NCI-H1092 treated with DMSO at 0.1 percent for 48 hours (cell line): ENCODE measurements at places on chromosomes 12 and 14.

GRCh38 chr12:45498645-45499044 is 230.9 kb upstream of the ARID2 start:
- no peak for DNase-seq

GRCh38 chr12:3041558-3042164 is 35.5 kb upstream of the TSPAN9 start:
- DNase-seq, result peak; percentile 74

GRCh38 chr12:32493282-32493681 is 93.9 kb downstream of the FGD4 start:
- DNase-seq, result no peak

DNA sequence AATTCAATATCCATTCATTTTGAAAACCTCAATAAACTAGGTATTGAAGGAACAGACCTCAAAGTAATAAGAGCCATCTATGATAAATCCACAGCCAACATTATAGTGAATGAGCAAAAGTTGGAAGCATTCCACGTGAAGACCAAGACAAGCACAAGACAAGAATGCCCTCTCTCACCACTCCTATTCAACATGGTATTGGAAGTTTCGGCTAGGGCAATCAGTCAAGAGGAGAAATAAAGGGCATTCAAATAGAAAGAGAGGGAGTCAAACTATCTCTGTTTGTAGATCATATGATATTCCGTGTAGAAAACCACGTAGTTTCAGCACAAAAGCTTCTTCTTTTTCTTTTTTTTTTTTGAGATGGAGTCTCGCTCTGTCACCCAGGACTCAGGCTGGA is 550.3 kb downstream of the FSCB start:
- no peak for DNase-seq

DNA sequence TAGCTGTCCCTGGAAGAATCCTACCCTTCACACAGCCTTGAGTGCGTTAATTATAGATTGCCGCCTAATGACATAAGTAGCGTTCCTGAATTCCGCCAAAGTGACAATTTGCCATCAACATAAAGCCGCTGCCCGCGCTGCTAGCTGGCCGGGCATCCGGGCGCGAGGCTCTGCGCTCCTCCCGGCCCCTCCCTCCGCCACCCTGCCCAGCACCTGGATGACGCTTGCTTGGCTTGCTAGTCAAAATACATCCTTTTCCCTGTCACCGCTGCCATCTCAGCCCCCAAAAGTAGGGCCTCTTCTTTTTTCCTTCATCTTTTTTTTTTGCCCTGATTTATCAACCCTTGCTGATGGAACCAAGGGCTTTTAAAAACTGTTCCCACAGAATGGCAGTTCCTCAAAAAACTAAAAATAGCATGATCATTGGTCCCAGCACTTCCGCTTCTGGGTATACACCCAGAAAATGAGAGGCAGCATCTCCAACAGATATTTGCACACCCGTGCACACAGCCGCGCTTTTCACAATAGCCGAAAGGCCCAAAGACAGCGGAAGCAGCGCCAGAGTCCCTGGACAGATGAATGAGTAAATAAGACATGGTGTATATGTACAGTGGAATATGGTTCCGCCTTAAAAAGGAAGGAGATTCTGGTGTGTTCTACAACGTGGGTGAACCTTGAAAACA is 235.2 kb downstream of the BCL11B start:
- DNase-seq, result no peak

- DNase-seq, result peak; percentile 39
Measured at GRCh38 chr12:114625294-114625851, 58.6 kb downstream of the TBX3 start.
